ENCODE measurements at places on chromosomes 2 and 18. TPM values are rescaled to one million over a fixed set of nuclear protein-coding genes. Genes with fewer than 3 reads are reported as not detected.

GRCh38 chr2:134118279-134119116 is 135.4 kb upstream of the MGAT5 start:
- peak; percentile 92 for DNase-seq

- DNase-seq, result no peak
Observed at GRCh38 chr2:24929230-24929629, 9.2 kb upstream of the ADCY3 start.

DNA sequence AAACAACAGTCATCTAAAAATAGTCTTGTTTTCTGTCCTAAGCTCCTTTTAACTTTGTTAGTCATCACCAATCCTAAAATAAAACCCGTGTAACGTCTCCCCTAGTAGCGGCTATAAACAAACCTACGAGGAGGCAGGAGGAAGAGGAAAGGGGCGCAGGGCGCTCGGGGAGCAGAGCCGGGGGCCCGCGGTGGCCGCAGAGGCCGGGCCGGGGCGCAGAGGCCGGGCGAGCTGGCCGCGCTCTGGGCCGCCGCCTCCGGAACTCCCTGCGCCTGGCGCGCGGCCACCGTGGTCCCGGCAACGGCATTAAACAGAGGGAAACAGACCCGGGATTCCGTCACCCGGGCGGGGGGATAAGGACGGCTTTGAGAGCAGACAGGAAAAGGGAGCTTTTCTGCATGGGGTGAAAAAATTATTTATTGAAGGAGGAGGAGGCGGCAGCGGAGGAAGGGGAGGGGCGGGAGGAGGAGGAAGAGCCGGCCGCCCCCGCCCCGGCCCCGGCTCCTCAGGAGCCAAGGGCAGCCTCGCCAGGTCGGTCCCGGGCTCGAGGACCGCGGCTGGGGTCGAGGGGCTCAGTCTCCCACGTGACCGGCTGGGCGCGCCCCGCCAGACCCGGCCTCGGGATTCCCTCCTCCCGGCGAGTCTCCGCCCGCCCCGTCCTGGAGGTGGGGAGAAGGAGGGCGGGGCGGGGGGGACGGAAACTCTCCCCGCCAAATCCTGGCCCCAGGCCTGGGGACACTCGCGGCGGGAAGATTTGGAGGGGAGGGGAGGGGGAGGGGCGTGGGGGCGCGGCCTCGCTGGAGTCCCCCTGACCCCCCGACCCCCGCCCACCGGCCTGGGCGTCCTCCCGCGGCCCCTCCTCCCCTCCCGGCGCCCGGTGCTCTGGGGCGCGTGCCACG is 1.8 kb upstream of the NFATC1 start:
- peak; percentile 49 for DNase-seq

Gene FBXO15
- 0.56 TPM for total RNA-seq

GRCh38 chr2:165494573-165494972 is 25.1 kb downstream of the CSRNP3 start:
- no peak for DNase-seq

DNA sequence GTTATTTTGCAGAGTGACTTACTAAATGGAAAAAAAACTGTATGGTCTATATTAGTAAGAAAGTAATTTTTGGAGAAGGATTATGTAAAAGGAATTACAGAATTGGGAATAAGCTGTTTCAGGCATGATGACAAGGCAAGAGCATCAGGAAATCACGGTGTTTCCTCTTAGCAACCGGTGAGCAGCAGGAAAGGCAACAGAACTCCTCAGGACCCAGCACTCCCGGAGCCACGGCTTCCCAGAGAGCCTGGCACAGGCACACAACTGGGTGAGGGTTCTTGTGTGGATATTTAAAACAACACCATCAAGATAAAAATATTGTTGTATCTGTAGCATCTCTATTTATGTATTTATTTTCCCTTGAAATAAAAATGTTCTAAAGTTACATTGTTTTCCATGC is 34.4 kb downstream of the CYP27C1 start:
- DNase-seq, result no peak

Gene FEV
- total RNA-seq, result not detected

Gene FHOD3
- 12.7 TPM for total RNA-seq

GRCh38 chr2:201880993-201881611 is 74.8 kb downstream of the CDK15 start:
- DNase-seq, result no peak

- DNase-seq, result no peak
Observed at GRCh38 chr2:128425731-128426620, 107.3 kb upstream of the HS6ST1 start.

DNA sequence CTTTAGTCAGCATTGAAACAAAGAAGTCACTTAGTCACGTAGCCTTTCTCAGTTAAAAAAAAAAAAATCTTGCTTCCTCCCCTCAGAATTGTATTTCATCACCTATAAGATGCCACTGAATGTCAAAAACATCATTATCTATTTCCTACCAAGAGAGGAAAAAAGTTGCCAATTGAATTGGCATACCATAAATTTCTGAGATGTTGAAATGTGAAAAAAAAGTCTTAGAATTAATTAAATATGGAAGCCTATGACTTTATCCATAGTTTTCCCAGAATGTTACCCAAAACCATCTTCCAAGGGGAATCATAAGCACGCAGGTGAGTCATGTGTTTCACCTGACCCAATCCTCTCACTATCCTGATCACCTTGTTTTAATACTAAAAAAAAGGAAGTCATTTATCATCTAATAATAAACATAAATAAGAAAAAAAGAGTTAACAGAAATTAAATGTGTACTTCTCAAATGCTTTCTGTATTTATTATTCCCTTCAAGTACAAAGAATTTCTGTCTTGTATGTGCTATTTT is 205.7 kb downstream of the TCF4 start:
- no peak for DNase-seq

DNA sequence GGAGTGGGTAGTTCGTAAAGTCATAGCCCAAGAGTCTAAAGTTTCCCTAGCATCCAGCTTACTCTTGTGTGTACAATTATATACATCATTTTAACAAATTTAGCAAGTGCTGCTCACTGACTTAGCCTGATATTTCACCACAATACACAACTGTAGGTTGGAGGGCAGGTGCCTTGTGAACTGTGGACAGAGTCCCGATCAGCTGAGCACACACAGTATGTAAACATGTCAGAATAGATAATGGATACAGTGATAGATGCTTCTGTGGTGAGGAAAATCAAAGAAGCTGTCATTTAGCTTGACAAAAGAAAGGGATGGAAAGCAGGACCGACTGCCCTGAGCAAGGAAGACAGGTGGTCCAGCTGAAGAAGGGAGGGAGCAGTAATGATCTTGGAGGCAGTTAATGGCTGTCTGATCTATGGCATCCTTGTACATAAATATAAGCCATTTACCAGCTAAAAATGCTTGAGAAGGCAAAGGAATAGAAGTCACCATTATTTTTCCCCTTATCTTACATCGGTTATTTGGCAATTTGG is 372.8 kb upstream of the UBE2E3 start:
- DNase-seq, result no peak

- peak; percentile 32 for DNase-seq
Observed at GRCh38 chr18:32469691-32470459, 807 bp downstream of the GAREM1 start.

GRCh38 chr2:6982934-6983589 is 65.8 kb downstream of the RNF144A start:
- no peak for DNase-seq

DNA sequence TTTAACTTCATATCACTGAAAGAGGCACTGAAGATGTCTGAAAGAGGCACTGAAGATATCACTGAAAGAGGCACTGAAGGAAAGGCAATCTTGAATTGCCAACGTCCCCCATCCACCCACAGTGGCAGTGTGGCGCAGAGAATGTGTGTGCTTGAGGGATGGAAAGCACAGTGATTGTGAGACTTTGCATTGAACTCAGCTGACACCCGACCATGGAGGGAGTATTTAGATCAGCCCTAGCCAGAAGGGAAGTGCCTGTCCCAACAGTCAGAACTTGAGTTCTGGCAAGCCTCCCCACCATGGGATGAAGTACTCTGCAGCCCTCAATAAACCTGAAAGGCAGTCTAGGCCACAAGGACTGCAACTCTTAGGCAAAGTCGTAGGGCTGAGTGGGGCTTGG is 33.8 kb downstream of the MAP4K3 start:
- no peak for DNase-seq

DNA sequence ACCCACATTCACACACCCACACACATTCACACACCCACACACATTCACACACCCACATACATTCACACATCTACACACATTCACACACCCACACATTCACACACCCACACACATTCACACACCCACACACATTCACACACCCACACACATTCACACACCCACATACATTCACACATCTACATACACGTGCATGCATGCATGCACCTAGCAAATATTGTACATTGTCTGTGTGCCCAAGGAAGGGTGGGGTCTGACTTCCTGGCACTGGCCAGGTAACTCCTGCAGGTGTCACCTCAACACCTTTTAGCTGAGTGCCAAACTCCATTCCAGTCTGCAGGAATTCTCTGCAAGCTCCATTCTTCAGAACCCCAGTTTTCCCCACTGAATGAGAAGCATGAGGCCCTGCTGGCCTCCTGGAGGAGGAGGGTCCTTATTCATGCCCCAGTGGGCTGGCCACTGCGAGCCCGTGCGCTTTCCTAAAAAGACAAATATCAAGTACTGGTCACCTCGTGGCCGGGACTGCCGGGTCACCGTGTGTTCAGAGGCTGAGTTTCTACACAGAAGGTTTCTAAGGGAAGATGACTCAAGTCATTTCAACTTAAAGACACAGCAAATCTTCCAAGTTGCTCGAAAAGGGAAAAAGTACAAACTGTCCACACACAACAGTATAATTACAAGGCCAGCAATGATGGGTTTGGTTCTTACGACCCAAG is 131.5 kb downstream of the HDAC4 start:
- DNase-seq, result no peak

Gene CXCR2
- total RNA-seq, result 0.31 TPM

- DNase-seq, result no peak
Observed at GRCh38 chr2:60439219-60439974, 114.1 kb downstream of the BCL11A start.

DNA sequence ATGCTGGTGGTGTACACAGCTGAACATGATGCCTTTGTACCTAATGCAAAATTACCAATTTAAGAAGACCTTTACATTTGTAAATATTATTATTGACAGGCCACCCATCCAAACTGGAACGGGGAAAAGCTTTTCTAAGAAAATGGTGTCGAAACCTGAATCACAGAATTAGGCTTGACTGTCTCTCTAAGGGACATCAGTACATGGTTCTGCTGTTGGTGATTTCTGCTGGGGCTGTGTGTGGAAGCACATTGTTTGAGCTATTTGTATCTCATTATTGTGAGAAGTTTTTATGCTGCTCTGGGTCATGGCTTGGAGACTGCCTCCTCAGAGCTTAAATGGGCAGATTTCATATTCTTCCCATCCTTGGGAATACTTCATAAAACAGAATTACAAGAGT is 420.9 kb upstream of the POU3F3 start:
- no peak for DNase-seq

Gene LIMS4
- total RNA-seq, result 1.0 TPM

DNA sequence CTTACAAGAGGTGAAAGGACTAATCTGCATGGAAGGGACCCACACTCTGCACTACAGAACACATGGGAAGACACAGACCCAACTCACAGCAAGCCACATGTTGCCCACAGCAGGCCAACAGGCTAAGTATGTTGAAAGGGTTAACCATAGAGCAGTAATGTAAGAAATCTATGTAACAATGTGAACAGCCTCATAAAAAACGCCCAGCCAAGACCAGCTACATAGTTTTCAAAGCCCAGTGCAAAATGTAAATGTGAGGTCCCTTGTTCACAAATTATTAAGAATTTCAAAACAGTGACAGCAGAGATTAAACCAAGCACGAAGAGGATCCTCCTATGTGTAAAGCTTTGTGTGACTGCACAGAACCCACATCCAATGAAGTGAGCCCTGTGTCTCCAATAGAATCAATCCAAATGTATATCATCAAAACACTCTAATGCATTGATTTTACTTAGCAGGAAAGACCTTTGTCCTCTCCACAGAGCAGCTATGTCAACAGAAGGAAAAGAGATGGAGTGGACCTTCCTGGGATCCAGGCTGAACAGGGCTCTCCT is 210.1 kb downstream of the AGPS start:
- DNase-seq, result no peak

- no peak for DNase-seq
Observed at GRCh38 chr2:55045780-55046179, 4.5 kb downstream of the RTN4 start.

Gene IL1RN
- total RNA-seq, result 28.9 TPM

DNA sequence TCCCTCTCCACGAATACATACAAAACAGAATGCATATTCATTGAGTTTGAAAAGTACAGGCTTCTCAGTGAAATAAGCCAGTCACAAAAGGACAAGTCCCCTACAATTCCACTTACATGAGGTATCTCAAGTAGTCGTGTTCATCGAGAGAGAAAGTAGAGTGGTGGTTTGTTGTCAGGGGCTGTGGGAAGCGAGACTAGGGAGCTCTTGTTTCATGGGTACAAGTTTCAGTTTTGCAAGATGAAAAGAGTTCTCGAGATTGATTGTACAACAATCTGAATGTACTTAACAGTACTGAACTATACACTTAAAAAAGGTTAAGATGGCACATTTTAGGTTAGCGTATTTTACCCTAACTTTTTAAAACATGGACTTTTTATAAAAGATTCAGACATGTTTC is 71.5 kb upstream of the TTC39C start:
- DNase-seq, result no peak

- no peak for DNase-seq
Observed at GRCh38 chr2:23662941-23663920, 263.7 kb downstream of the ATAD2B start.

DNA sequence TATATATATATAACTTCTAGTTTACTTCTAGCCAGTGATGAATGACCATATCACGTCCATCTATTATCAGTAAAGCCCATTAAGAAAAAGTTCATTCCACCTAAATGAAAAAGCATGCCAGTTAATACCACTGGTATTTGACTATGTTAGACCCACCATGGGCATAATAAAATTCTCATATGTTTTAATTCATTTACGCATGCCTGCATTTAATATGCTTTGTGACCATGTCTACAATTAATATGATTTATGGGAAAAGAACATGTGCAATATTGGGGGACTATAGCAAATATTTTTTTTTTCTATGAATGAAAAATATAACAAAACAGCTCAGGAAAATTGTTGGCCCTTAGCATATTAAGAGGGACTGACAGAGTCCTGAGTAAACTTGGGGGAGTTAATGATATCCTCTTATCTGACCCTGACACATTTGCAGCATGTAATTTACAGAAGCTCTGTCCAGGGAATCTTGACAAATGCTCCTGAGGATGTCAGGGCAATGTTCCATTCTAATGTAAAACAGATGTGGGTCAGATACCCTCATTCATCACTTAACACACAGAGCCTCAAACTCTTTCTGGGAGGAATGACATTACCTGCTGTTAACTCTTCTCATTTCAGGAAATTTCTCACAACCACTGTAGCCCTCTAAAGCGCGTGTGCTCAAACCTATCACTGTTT is 90.6 kb downstream of the PAX3 start:
- DNase-seq, result no peak

- DNase-seq, result no peak
Observed at GRCh38 chr2:177595126-177595845, 202.7 kb downstream of the AGPS start.

Gene LRRC30
- total RNA-seq, result not detected

- no peak for DNase-seq
Observed at GRCh38 chr2:105538840-105539239, 140.0 kb upstream of the FHL2 start.

Gene TET3
- total RNA-seq, result 5.5 TPM

GRCh38 chr2:233823731-233824121 is 30.6 kb downstream of the HJURP start:
- DNase-seq, result no peak

Gene RNF149
- 55.9 TPM for total RNA-seq
